ENCODE measurements at places on chromosomes 13 and 19. TPM values are rescaled to one million over a fixed set of nuclear protein-coding genes. Genes with fewer than 3 reads are reported as not detected.

The TPRX1 gene
- not detected for polyA plus RNA-seq

The ATF5 gene
- polyA plus RNA-seq: 28.2 TPM

The EXOC3L2 gene
- 11.6 TPM for polyA plus RNA-seq

The C19orf67 gene
- polyA plus RNA-seq: not detected

GRCh38 chr13:48214519-48215121, 18.4 kb upstream of the ITM2B start:
- DNase-seq: no peak

- DNase-seq: no peak
These were observed 24.2 kb downstream of the SH3GL1 start for GRCh38 chr19:4376028-4376670.

DNA sequence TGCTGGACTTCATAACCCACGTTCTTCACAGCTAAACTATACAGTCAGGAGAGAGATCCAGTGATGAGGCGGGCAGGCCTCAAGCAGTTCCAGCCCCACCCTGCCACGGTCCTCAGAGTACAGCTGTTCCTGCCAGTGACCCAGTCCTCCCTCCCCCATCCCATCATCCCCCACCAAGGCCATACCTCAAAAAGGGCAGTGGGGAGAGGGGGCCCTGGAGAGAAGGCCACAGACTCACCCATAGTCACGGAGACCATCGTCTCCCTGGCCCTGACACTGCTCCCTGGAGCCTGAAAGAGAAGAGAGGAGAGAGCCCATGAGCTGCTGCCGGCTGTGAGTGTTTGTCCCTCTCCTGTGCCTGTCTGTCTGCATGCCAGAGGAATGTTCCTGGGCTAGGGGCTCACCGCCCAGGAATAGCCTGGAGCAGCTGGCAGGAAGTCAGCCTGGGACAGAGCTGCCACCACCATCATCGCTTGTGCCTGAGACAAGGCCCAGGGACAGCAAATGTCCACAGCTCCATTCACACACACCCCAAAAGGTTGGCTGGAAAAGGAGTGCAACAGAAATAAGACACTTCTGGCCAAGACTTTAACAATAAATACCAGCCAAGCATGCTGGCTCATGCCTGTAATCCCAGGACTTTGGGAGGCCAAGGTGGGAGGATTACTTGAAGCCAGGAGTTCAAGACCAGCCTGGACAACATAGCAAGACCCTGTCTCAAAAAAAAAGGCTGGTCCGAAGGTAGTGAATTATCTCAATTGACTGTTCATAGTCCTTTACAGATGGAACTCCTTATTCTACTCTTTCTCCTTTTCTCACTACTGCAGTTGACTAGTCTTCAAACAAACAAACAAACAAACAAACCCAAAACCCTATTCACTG, 6.4 kb downstream of the C19orf47 start:
- DNase-seq: no peak

- DNase-seq: no peak
These were observed 529 bp downstream of the ZNF836 start for GRCh38 chr19:52170863-52171320.

- no peak for DNase-seq
These were observed 163.6 kb downstream of the DIAPH3 start for GRCh38 chr13:60000081-60000480.

GRCh38 chr13:58376775-58377174, 745.2 kb downstream of the PCDH17 start:
- no peak for DNase-seq

GRCh38 chr13:90594681-90595080, 752.8 kb upstream of the MIR17HG start:
- DNase-seq: no peak

- no peak for DNase-seq
These were observed 4.7 kb upstream of the POMP start for GRCh38 chr13:28654276-28654675.

DNA sequence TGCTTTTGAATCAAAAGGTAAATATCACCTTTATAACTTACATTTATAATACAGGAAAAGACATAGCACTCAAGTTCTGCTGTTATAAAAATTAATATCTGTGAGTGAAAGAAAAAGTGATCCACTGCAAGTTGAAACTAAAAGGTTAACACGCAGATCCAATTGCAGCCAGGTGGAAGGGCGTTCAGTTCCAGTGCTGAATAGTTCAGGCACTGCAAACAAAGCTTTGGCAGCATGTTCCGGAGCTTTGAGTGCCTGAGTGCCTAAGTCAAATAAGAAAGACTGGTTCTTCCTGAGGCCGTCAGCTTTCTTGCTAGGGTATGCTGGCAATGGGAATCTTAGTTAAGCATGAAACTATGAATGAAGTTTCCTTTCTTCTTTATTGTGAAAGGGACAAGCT, 200.3 kb downstream of the LMO7 start:
- DNase-seq: no peak

DNA sequence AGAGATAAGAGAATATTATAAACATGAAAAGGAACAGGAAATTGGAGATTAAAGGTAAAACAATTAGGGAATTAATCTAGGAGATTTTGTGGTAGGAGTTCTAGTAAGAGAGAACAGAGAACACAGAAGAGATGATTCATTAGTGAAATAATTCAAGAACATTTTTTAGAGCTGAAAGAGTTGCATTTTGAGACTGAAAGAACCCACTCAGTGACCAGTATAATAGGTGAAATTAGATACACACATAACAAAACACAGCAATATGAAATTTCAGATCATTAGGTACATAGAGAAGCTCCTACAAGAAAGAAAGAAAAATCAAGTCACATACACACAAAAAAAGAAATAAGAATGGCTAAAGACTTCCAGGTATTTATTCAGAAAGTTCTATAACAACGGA, 144.0 kb downstream of the CYSLTR2 start:
- DNase-seq: no peak

All from renal pelvis (tissue), 12 donors.